ENCODE measurements at places on chromosomes 1 and 21.
A peak's percentile ranks its signal among the peaks of the same experiment; 100 is the strongest.

GRCh38 chr1:79215311-79215710 lies 208.8 kb upstream of the ADGRL4 start:
- DNase-seq: no peak

- peak; percentile 84 for DNase-seq
Observed at GRCh38 chr1:21335750-21336224, 45.5 kb upstream of the ECE1 start.

DNA sequence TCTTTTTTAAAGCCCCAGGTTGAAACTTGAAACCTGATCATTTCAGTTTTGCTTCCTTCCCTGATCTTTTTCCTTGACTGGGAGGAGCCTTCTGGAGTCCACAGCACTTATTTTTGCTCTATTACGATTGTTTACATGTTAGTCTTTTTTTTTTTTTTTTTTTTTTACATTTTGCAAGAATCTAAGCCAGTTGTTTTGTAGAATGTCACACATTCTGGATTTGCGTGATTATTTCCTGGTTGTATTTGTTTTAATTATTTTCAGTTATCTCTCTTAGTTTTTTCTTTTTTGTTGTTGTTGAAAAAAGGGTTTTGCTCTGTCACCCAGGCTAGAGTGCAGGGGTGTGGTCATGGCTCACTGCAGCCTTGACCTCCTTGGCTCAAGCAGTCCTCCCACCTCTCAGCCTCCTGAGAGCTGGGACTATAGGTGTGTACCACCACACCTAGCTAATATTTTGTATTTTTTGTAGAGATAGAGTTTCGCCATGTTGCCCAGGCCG lies 32.8 kb downstream of the OSBPL9 start:
- no peak for DNase-seq

DNA sequence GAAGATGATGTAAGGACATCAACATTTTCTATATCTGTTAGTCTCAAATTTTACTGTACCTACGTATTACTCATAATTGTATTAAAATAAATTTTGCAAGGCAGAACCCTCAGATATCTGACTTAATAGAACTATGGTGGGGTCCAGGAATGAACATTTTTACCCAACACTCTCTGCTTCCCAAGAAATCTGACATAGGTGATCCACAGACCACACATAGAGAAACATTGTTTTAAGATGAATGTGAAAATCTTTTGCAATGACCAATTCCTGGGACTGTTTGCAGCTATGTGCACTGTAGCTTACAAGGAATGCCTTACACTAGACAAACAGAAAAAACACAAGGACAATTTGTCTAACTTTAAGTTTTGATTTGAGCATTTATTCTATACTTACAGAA lies 645.6 kb upstream of the ADGRL2 start:
- DNase-seq: no peak

GRCh38 chr1:218350035-218350525 lies 4.9 kb downstream of the TGFB2 start:
- DNase-seq: no peak

GRCh38 chr1:233998891-233999290 lies 94.4 kb downstream of the SLC35F3 start:
- peak; percentile 48 for DNase-seq

- DNase-seq: no peak
Observed at GRCh38 chr1:54069791-54070170, 16.4 kb downstream of the TCEANC2 start.

- DNase-seq: no peak
Observed at GRCh38 chr1:48767975-48768510, 8.6 kb downstream of the BEND5 start.

GRCh38 chr1:200038981-200039848 lies 11.7 kb downstream of the NR5A2 start:
- peak; percentile 52 for DNase-seq

GRCh38 chr1:232009741-232010140 lies 383.2 kb downstream of the DISC1 start:
- DNase-seq: no peak

GRCh38 chr1:156592910-156593660 lies 1.5 kb downstream of the NAXE start:
- no peak for DNase-seq

- DNase-seq: no peak
Observed at GRCh38 chr1:1157033-1157365, 16.7 kb upstream of the TTLL10 start.

- DNase-seq: no peak
Observed at GRCh38 chr21:33661146-33661545, 18.8 kb downstream of the ITSN1 start.

DNA sequence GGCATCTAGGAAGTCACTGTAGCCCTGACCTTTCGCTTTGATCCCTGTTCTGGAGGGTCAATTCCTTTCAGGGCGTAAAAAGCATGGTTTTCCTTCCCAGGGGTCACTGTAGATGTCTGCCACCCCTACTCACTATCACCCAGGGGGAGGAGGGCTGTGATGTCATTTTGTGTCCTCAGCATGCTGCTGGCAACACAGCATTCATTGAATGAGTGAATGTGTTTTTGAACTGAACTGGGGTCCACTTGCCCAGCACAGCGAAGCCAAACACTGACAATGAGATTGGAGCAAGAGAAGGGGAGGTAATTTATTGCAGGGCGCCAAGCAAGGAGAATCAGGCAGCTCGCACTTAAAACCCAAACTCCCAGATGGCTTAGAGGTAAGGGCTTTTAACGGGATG lies 78.2 kb upstream of the PGBD5 start:
- no peak for DNase-seq

- no peak for DNase-seq
Observed at GRCh38 chr21:17989780-17990179, 170.6 kb upstream of the C21orf91 start.

DNA sequence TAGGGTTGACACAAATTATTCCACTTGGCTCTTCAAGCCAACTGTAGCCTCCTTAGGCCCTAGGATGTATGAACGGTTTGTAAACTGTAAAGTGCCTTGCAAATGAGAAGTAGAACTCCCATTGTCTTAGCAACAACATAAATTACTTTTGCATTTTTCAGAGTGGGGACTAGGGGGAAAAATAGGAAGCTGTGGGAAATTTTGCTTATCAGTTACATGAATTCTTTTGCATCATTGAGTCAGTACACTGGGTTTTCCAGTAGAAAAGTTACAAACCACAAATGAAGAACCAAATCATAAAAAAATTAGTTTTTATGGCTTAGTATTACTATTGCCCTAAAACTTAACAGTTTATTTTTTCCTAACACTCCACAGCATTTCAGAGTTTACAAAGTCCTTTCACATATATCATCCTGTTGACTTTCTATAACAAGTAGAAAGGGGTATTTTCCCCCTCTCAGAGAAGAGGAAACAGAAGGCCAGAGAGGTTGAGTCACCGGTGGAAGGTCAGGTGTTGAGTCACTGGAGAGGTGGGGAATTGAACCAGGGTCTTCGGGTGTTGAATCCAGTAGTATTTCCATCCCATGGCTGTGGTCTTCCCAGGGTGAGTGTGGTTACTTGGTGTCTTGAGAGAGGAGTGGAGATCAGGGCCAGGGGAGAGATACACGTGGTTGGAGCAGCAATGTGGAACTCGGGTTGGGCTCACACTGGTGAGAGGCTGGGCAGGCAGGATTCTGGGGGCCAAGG lies 71.9 kb upstream of the USP24 start:
- DNase-seq: no peak

DNA sequence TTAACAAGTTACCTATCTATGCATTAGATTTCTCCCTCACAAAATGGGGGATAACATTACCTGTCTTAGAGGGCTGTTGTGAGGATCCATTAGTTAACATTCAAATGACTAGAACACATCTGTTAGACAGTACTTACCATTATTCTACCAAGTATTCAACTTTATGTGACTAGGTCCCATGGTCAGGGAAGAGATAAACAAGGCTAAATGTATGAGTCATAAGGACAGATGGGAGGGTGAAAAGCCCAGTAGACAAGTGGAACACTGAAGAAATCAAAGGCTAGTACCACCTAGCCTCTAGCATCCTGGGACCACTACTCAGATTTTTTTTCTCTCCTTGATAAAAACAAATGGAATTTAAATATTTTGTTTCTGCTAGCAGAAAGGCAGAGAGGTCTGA lies 9.0 kb upstream of the VHLL start:
- no peak for DNase-seq

GRCh38 chr1:8980656-8981055 lies 35.0 kb downstream of the CA6 start:
- DNase-seq: no peak

GRCh38 chr1:192610112-192610889 lies 25.6 kb upstream of the RGS13 start:
- DNase-seq: no peak

GRCh38 chr1:12215118-12215961 lies 14.5 kb upstream of the VPS13D start:
- no peak for DNase-seq

GRCh38 chr1:193666485-193667083 lies 480.2 kb upstream of the B3GALT2 start:
- DNase-seq: no peak

- no peak for DNase-seq
Observed at GRCh38 chr1:61053712-61054600, 28.4 kb upstream of the NFIA start.

DNA sequence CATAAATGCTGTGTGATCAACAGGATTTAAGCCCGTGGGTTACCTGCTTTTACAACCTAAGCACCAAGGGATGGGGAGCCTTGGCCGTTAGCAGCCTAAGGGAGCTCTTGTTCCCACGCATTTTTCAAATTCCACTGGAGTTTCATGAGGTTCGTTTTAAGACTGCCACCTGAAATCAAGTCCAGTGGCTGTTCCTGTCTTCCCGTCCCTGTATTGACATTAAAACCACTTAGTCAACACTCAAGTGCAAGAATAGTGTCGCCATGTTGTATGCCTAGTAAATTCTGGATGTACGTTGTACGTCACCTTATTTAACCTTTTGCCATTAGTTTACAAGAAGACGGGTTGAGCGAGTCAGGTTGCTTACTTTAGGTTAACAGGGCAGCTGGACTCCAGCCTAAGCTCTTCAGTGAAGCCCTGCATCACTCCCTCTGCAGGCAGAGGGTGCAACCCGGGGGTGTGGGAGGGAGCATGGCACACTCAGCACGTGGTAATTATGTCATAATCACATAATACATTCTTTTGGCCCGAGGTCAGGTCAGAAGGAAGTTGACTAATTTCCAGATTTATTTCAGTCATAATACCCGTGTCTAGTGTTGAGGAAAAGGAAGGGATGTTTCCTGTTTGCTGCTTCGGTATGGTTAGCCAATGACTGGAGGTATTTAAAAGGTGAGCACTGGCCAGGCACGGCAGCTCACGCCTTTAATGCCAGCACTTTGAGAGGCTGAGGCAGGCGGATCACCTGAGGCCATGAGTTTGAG lies 42.5 kb downstream of the CNST start:
- DNase-seq: no peak

DNA sequence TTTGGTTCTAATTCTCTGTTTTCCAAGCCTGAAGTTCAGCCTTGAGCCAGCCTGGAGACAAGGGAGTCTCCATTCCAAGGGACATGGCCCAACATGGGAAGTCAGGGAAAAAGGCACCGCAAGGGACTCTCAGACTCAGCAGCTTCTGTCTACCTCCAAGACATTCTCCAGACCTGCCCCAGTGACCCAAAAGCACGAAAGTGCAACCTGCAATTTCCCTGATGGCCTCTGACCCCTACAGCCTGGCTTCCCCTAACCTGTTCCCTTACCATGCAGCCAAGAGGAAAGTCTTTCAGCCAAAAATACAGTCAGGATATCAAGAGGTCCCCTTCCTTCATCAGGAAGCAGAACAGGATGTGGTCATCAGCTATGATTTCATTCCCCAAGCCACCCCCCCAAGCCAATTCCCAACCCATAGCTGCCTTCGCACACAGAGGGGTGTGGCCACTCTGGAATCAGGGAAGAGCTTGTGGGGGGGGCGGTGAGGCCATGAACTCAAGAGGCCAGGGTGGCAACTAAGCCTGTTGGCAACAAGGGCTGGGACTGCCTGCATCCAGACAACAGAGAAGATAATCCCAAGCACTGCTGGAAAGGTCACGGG lies 59.2 kb downstream of the TIAM1 start:
- no peak for DNase-seq

DNA sequence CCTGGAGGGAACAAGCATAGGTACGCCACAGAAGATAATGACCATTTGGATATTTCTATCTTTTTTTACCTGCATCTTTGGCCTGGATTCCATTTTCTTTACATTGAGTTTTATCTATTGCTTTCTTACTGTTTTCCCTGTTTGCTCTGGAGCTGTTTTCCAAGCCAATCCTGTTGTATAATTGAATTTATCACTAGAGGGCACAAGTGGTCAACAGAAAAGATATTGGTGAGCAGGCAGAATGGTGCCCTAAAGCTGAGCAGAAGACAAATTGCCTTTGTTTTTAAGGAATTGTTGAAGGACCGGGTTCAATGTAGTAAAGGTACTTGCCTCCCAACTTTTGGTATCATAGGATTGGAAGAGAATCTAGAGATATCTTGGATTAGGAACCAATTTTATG lies 152.8 kb downstream of the PPP1R12B start:
- DNase-seq: peak; percentile 25

GRCh38 chr1:156660752-156661112 lies 16.5 kb downstream of the NES start:
- no peak for DNase-seq

- DNase-seq: no peak
Observed at GRCh38 chr21:33022489-33022827, 3.3 kb upstream of the OLIG2 start.

DNA sequence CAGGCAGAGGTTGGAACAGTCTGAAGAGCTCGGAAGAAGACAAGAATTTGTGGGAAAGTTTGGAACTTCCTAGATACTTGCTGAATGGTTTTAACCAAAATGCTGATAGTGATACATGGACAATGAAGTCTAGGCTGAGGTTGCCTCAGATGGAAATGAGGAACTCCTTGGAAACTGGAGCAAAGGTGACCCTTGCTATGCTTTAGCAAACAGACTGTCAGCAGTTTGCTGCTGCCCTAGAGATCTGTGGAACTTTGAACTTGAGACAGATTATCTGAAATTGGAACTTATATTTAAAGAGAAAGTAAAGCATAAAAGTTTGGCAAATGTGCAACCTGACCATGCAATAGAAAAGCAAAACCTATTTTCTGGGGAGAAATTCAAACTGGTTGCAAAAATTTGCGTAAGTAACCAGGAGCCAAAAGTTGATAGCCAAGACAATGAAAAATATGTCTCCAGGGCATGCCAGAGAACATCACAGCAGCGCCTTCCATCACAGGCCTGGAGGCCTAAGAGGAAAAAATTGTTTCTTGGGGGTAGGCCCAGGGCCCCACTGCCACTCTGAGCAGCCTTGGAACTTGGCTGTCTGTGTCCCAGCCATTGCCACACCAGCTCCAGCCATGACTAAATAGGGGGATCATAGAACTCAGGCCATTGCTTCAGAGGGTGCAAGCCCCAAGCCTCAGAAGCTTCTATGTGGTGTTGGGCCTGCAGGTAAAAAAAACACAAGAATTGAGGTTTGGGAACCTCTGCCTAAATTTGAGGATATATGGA lies 675.3 kb downstream of the LTN1 start:
- no peak for DNase-seq

GRCh38 chr1:54402896-54403295 lies 3.3 kb downstream of the SSBP3 start:
- no peak for DNase-seq

DNA sequence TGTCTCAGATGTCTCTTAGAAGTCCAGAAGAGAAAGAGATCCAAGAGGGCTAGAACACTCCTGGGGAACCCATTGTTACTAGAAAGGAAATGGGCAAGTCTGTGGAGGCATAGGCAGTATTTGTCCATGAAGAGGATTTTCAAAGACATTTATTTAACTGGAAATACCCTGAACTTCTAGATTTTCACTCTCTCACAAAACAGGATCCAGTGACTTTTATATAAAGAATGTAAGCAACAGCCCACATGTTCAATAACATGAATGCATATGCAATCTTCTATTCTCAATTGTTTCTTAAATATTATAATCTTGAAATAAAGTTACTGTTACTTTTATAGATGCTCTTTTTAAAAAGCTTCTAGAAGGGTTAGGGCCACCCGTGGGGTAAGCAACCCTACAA lies 53.4 kb downstream of the TBX15 start:
- DNase-seq: no peak
